ENCODE measurements at places on chromosomes 2 and 18.

DNA sequence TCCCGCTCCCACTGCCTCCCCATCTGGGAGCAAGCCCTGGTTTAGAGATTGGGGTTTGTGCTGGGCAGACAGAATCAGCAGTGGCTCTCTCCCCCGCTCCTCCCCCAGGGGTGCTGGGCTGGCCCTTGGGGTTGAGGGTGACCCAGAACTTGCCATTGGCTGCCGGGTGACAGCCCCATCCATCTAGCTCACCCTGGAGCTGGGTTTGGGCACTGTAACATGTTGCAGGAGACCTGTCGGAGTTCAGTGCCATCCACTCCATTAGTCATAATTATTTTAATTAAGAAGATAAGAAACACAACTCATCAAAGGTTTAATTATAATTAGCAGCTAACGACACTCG, 111.4 kb upstream of the OTOS start:
- no peak for DNase-seq

DNA sequence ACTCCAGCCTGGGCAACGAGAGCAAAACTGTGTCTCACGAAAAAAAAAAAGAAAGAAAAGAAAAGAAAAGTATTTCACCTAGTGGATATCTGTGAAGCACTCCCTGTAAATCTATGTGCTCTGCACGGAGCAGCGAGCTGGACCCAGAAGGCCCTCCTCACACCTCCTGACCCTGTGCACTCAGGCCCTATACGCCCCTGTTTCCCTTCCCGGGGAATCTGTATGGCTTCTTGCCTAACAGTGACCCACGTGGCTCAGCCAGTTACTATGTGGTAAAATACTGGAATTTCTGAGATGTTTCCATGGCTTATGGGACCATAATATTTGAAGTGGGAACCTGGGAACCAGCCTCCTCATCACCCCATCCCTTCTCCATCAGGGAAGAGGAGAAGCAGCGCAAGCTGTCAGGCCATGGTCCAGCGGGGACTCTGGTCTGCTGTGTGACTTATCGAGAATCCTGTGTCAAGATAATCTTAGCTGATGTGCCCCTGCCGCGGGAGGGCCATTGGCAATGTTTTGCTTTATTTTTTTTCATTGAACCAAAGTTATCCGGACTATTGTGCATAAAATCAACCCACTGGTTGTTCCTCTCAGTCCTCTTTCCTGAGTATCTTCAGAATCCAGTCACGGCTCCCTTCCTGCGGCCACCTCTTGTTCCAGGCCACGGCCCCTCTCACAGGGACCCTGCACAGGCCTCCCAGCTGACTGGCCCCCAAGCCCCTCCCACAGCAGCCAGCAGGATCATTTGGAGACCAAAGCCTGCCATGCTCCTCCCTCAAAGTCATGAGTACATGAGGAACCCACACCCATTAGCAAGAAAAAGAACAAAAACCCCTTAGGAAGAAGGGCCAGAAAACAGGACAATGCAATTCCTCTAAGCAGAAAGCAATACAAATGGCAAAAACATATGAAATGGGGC, 30.6 kb downstream of the SDC1 start:
- no peak for DNase-seq

GRCh38 chr2:238771218-238771617, 76.7 kb upstream of the TWIST2 start:
- DNase-seq = no peak

- DNase-seq = peak; percentile 70
Measured at GRCh38 chr2:103781313-103781712, 1019.5 kb downstream of the TMEM182 start.

DNA sequence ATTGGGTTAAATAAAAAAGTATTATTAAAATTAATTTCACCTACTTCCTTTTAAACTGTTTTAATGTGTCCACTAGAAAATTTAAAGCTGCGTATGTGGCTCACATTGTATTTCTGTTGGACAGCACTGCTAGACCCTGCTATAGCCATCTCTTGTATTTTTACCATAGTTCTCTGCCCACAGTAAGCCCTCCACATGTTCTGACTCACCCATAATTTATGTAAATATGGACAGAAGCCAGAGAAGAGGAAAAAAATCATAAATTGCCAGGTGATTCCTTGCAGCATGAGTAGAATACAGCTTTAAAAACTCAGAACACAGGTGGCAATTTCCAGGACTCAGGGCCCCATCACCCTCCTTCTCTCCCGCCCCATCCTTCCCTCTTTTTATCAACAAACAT, 142.4 kb upstream of the MEX3C start:
- no peak for DNase-seq

DNA sequence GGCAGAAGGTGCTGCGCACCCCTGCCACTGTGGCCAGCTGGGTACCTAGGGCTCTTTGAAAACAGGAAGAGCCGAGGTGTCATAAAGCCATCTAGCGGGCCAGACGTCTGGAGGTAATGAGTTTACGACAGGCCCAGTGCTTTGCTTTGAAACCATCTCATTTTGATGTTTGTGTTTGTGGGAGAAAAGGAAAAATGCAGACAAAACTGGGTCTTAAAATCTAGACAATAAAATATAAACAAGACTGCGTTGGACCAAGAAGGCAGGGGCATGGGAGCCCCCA, 3.2 kb downstream of the HOXD9 start:
- DNase-seq = no peak

GRCh38 chr2:119011162-119011909, 69.3 kb downstream of the MARCO start:
- peak; percentile 79 for DNase-seq

DNA sequence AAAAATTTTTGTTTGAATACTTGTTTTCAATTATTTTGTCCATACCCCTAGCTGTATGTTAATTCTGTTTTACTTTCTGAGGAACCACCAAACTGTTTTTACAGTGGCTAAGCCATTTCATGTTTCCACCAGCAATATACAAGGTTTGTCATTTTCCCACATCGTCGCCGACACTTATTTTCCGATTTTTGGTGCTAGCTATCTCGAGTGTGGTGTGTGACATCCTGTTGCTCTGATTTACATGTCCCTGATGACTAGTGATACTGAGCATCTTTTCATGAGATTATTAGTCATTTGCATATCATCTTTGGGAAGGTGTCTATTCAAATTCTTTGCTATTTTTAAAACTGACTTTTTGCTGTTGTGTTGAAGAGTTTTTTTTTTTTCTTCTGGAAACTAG, 7.2 kb upstream of the GPC1 start:
- no peak for DNase-seq

DNA sequence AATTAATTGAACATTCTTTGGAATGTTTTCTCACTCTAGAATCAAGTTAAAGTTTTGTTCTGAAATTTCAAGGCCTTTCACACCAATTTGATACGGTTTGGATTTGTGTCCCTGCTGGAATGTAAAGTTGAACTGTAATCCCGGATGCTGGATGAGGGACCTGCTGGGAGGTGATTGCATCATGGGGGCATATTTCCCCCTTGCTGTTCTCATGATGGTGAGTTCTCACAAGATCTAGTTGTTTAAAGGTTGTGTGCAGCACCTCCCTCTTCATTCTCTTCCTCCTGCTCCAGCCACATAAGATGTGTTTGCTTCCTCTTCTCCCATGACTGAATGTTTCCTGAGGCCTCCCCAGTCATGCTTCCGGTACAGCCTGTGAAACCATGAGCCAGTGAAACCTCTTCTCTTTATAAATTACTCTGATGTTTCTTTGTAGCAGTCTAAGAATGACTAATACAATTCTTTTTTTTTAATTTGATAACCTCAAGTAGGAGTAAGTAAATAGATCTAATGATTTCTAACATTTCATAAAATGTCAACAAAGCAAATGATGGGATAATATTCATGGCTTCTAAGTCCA, 144.2 kb upstream of the CDH7 start:
- DNase-seq = no peak

- DNase-seq = no peak
Measured at GRCh38 chr2:209276000-209276399, 147.8 kb upstream of the MAP2 start.

- DNase-seq = no peak
Measured at GRCh38 chr2:180276733-180277132, 269.6 kb upstream of the CWC22 start.

DNA sequence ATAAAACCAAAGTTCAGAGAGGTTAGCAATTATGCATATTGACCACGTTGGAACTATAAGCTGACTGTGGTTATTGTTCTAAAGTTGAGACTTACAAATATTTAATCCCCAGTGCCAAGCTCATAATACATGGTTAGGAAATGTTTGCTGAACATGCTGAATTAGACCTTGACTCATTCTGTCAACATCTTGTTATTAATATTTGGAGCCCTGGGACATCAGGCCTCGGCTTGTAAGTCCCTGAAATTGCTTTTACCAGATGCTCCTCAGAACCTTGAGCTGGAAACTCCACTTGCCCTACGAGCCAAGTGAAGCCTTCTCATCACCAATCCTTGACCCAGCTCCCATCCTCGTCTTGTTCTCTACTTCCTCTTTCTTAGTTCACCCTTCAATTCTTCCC, 21.2 kb downstream of the DYNAP start:
- no peak for DNase-seq

DNA sequence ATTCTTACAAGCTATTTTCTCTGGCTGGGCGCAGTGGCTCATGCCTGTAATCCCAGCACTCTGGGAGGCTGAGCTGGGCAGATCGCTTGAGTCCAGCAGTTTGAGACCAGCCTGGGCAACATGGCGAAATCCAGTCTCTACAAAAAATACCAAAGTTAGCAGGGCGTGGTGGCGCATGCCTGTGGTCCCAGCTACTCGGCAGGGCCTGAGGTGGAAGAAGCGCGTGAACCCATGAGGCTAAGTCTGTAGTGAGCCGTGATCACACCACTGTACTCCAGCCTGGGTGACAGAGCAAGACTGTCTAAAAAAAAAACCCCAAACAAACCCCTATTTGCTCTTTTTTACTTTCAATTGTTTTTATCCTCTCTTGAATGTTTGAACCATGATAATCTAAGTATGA, 37.0 kb downstream of the PPP4R1 start:
- DNase-seq = no peak

DNA sequence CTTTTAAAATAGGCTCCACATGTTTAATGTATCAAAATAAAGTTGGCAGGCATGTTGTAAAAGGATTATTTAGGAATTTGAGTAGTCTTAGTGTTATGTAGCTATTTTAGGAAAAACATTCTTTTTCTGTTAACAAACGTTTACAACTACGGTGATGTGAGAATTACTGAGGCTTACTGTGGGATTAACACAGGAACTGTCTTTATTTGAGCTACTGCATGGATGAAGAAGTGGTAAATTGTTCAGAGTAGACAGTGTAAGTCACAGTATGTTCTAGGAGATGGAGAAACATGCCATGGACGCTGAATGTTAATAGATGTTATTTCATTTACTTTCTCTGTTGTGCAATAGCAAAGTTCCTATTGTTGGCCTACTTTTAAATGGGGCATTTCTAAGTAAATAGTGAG, 1.6 kb downstream of the PPM1B start:
- no peak for DNase-seq

- DNase-seq = no peak
Measured at GRCh38 chr18:22173221-22173927, 4.0 kb downstream of the GATA6 start.

GRCh38 chr2:30315391-30316063, 84.2 kb downstream of the LBH start:
- DNase-seq = no peak

DNA sequence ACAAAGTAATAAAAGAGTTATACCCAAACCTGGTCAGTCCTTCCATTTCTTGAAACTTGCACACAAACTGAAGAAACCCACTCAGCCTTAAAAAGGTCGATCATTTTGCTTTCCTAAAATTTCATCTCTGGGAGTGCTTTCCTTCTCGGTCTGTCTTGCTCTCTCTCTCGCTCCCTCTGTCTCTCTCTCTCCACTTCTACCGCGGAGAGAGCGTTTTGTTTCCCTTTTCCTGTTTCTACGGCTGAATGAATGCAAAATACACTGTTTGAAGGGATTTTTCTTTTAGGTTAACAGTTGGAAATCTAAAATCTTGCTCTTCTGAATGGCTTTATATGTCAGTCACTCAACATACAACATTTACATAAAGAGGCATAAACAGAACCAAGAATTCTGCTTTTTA, 424.2 kb downstream of the TGIF1 start:
- DNase-seq = no peak

- DNase-seq = no peak
Measured at GRCh38 chr18:76412010-76412817, 82.8 kb downstream of the ZNF516 start.

DNA sequence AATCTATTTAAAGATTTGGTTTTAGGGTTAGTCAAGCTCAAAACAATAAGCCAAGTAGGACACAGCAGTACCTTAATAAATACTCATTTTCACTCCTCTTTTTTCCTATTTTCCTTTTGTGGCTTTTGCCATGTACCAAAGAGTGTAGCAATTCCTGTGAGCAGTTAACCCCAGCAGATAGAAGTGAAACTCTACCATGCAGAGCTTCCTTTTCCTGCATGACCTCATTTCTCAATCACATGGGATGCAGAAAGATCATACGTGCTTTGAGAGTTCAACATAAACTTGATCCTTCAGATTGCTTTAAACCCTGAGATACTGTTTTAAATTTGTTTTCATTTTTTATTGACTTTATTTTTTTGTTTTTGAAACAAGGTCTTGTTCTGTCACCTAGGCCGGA, 99.1 kb upstream of the ARHGAP15 start:
- no peak for DNase-seq

- no peak for DNase-seq
Measured at GRCh38 chr18:78918707-78919106, 60.9 kb upstream of the SALL3 start.

- DNase-seq = no peak
Measured at GRCh38 chr2:96065381-96065930, 30.7 kb upstream of the GPAT2 start.

- no peak for DNase-seq
Measured at GRCh38 chr18:3115447-3116030, 102.6 kb upstream of the LPIN2 start.

DNA sequence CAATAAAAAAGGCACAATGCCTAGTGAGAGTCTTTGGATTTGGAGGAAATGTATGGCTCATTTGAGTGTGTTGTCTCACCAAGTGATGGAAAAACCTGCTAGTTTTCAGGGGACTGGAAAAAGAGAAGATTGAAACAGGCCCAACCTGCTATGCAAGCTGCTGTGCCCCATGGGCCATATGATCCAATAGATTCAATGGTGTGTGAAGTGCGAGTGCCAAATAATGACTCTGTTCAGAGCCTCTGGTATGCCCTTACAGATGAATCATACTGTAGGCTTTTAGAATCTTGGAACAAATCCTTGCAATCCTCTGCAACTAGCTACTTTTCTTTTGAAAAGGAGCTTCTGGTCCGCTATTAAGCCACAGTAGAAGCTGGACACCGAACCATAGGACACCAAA, 529.8 kb upstream of the CNTNAP5 start:
- no peak for DNase-seq

DNA sequence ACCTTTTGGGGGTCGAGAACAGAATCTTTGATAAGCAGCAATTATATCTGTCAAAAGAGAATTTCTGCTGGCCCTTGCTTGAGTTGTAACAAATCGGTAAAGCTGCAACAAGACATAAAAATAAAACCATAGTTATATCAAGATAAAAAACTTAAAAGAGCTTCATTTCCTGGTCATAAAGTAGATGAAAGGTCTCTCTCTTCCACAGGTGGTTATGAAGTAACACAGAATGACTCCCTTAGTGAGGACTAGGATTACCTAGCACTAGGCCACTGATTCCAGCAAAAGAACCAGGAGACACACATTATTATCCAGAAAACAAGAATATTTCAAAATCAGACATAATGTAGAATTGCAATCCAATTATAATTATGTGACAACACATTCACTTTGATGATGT, 5.4 kb downstream of the AFG3L2 start:
- DNase-seq = no peak
